ENCODE measurements at places on chromosomes 3 and 15. TPM values are rescaled to one million over a fixed set of nuclear protein-coding genes. Genes with fewer than 3 reads are reported as not detected.

Gene MGA
- 35.5 TPM for total RNA-seq

Gene SLC24A5
- not detected for total RNA-seq

Gene FETUB
- not detected for total RNA-seq

Gene ANKRD63
- total RNA-seq, result not detected

Gene CSTA
- total RNA-seq, result 0.66 TPM

Gene LHFPL4
- not detected for total RNA-seq
